ENCODE measurements at places on chromosomes 12 and 14.

GRCh38 chr12:31317471-31318395, 8.2 kb downstream of the SINHCAF start:
- DNase-seq = peak; percentile 41

- no peak for DNase-seq
Observed at GRCh38 chr12:27554421-27555186, 30.6 kb downstream of the PPFIBP1 start.

DNA sequence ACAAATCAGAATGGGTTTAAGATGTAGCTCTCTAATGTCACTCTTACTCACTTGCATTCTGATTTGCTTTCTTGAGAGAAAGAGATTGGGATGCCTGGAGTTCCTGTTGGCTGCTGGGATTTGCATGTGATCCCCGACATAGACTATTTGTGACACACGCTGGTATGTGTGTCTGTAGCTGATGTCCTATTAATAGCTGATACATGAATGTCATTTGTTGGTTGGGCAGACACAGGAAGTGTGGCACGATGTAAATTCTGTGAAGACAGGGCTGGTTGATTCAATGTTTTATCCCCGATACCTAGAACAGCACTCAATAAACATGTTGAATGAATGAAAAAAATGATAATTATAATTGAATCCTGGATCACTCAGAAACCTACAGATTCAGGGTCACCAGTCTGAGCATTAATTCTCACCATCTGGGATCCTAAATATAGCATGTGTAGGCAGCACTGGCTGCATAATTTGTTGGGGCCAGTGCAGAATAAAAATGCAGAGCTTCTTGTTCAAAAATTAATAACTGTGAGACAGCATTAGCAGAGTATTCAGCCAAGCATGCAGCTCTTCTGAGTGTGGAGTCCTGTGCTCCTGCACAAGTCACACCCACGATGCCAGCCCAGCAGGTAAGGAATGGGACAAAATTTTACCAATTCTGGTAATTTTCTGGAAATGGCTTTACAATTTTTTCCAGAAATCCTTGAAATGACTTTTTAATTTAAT, 35.5 kb upstream of the SOCS2 start:
- DNase-seq = no peak

- no peak for DNase-seq
Observed at GRCh38 chr12:80157645-80158044, 58.3 kb downstream of the OTOGL start.

- DNase-seq = no peak
Observed at GRCh38 chr12:52956987-52957386, 8.1 kb downstream of the KRT18 start.

GRCh38 chr14:90023176-90023896, 38.5 kb upstream of the KCNK13 start:
- DNase-seq = no peak

DNA sequence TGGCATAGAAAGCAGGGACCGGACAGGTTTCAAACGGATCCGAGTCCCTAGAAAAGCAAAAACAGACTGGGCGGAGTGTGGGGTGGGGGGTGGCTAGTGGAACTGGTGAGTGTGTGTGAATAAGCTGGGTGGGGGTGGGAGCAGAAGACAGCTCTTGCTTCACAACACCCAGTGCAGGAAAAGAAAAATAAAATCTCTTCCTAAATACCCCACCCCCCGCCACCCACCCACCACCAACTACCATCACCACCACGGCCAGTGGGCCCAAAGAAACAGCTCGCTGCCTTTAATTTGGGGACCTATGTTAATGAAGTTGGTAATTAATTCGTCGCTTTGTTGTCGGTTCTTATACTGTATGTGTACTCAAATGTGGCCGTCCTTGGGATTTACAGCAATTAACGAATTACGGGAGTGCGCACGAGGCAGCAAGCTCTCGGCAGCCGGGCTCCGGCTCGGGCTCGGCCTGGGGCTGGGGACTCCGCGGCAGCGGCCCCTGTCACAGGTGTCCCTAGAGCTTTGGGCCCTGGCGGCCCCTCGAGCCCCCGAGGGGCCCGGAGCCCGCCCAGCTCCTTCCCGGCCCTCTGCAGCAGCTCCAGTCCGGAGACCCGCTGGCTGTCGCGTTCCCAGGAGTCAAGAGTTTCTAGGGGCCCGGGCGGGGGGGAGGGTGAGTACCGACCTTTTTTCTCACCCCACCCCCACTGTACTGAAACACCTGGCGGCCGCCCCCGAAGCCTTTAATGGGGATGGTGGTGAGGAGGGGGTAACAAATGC, 1.5 kb upstream of the OTX2 start:
- no peak for DNase-seq

GRCh38 chr14:61678975-61679374, 16.3 kb upstream of the HIF1A start:
- no peak for DNase-seq

- no peak for DNase-seq
Observed at GRCh38 chr14:24127673-24128072, 2.8 kb upstream of the FITM1 start.

- DNase-seq = no peak
Observed at GRCh38 chr14:102662636-102663430, 70.4 kb downstream of the RCOR1 start.

GRCh38 chr12:6536894-6537579, 2.7 kb downstream of the GAPDH start:
- DNase-seq = peak; percentile 11

DNA sequence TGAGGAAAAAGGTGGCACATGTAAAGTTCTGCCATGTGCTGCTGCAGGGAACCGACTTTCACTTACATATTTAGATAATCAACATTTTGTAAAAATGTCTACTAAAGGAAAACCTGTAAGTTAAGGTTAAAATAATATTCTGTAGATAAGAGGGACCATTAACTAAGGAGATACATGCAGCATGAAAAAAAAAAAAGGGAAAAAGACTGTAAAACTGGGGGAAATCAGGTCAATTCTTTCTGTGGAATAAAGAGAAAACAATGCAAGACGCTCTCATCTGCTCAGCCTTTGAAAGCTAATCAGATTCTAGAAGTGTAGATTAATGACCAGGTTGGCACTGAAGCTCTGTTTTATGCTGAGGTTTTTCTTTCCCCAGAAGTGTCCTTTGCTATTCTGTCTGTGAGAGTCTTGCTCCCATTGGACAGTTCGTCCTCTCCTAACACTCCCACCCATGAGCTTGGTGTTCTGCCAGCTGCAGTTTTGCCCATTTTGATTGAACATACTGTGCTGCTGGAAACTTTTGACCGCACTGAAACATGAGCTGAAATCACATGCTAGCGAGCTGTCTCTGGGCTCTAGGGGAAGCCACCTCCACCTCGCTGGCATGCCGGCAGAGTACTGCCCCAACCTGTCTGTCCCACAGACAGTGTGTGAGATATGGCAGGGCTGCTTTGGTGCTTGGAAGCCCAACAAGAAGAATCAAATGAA, 39.7 kb downstream of the PPTC7 start:
- no peak for DNase-seq

DNA sequence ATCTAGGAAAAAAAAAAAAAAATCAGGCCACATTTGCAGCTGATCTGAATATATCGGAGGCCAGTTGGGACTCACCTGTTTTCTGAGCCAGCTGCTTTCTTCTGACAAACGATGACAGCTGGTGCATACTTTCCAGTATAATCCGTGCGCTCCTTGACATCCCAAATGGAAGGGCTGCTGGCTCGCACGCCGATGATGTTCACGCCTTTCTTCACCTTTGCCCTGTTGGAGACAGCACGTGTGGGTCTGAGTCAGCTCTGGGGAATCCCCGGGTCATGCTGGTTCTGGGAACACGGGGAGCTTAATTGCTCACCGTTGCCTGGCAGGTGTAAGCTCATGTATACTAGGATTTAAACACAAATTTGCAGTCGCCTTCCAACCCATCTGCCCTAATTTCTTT, 372.8 kb downstream of the TMEM132D start:
- no peak for DNase-seq

- DNase-seq = no peak
Observed at GRCh38 chr14:75783184-75783583, 122.1 kb downstream of the TTLL5 start.

- DNase-seq = peak; percentile 70
Observed at GRCh38 chr12:48954841-48955501, 2.3 kb downstream of the ARF3 start.

DNA sequence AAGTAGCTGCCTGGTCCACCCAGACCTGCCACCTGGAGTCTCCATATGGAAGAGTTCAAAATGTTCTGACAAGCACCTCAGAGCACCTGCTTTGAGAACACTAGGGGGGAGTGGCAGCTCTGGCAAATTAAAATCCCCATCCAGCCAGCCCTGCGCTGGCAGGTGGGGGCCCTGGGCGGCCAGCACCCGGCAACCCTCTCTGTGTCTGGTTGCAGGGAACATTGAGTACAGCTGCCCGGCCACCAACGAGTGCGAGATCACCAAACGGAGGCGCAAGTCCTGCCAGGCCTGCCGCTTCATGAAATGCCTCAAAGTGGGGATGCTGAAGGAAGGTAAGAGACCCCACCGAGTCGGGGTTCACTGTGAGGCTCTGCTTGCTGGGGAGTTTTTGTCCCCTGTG, 86.4 kb downstream of the ESRRB start:
- no peak for DNase-seq

DNA sequence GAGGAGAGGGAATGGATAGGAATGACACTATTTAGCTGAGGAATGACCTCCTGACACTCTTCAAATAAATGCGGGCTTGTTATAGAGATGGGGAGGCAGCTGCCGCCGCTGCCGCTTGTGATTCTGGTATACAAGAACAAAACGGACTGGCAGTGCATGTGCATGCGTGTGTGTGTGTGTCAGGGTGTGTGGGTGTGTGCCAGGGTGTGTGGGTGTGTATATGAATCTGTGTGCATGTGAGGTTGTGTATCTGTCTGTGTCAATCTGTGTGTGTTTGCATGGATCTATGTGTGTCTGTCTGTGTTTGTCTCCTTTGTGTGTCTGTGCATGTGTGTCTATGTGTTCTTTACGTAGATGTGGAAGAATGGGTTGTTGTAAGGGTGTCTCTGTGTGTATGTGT, 26.0 kb upstream of the LHX5 start:
- no peak for DNase-seq

DNA sequence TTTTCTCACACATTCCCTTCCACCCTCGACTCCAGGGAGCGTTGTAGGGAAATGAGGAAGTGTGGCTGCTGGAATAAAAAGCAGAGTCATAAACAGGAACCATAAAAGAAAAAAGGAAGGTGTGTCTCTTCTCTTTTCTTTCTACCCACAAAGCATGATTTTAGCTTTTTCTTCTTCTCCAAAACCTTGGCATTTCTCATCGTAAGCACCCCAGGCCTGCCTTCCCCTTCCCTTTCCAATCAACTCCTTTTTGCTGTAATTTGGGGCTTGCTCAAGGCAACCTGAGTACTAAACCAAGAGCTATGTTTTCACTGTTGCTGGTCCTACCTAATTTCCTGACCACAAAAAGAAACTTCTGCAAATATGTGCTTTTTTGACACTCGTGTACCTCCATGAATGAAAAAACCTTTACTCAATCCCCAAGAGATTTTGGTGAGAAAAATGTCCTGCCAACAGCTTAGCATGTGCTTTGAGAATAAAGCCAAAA, 9.2 kb downstream of the PLBD1 start:
- peak; percentile 78 for DNase-seq

DNA sequence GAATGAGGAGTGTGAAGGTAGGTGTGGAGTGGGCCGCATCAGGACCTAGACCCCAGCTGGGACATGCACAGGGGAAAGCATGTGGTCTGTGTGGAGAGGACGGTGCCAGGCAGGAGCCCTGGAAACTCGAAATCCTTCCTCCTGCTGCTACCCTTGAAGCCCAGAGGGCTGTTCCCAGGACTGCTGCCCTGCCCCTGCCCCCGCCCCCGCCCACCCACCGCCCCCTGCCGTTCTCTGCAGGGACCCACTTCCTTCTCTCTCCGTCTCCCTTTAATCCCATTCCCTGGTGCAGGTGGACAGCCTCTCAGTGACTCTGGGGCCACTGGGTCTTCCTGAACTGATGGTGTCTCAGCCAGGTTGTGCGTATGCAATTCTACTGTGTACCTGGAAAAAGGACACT, 8.0 kb downstream of the ITFG2 start:
- no peak for DNase-seq

- DNase-seq = no peak
Observed at GRCh38 chr14:49194067-49194466, 392.1 kb downstream of the RPS29 start.

- peak; percentile 39 for DNase-seq
Observed at GRCh38 chr12:42568952-42569915, 20.3 kb downstream of the PRICKLE1 start.

- DNase-seq = no peak
Observed at GRCh38 chr14:103803661-103804060, 43.7 kb downstream of the PPP1R13B start.

- DNase-seq = no peak
Observed at GRCh38 chr12:22043943-22044342, 2.1 kb upstream of the CMAS start.

- no peak for DNase-seq
Observed at GRCh38 chr12:101047652-101048051, 162.4 kb downstream of the SLC5A8 start.

GRCh38 chr12:109617491-109617890, 43.9 kb downstream of the MVK start:
- no peak for DNase-seq

- DNase-seq = no peak
Observed at GRCh38 chr14:101008196-101008595, 104.7 kb upstream of the RTL1 start.

GRCh38 chr12:14647028-14647750, 49.2 kb downstream of the GUCY2C start:
- no peak for DNase-seq

GRCh38 chr12:79895071-79895470, 39.8 kb downstream of the PPP1R12A start:
- DNase-seq = no peak

GRCh38 chr12:41983856-41984255, 160.8 kb downstream of the GXYLT1 start:
- no peak for DNase-seq

DNA sequence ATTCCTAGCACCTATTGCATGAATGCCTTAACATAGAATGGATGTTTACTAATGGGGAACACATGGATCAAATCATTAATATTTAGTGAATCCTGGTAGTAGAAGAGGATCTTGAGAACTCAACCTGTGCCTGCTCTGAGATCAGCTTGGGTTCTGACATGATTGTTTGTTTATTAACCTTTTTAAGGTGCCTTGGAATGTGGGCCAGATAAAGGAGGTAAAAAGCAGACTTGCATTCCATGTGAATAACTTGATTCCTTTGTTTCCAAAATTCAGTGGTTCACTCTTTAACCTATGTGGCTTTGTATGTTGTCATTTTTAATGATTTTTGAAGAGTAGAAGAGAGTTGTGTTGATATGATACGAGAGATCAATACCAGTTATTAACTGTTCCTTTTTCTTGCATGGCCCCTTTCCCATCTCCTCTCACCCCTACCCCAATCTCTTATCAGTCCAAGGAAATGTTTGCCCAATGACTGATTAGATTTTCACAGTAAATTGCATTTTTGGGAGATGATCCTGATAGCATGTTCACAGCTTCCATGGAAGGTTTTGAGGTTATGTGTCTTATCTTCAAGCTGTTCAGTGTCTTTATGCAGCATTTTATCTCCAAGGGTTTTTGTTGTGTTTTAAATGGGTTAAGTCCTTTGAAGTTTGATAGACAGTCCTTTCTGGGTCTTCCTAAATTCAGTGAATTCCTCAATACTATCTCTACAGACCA, 193.7 kb upstream of the FRMD6 start:
- no peak for DNase-seq
